ENCODE measurements at places on chromosomes 4 and X. TPM values are rescaled to one million over a fixed set of nuclear protein-coding genes. Genes with fewer than 3 reads are reported as not detected.

DNA sequence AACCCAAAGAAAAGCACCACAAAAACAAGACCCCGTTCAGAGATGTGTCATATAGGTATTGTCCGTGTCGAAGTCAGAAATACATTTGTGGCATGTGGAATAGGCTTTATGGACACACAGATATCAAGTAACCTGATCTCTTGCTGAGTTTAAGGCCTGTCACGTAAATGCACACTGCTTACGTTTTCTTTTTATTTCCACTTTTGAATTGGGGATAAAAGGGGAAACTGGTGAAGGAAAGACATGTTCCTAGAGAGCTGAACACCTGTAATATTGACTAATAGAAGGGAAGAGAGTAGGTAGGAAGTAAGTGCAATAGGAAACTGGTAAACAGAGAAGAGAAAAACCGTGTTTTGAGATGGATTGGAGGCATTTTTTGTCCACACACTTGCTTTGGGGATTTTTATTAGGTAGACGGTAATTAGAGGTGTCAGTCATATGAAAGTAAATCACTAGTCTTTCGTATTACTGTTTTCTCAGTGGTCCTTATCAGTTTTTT is 24.9 kb downstream of the TMEM131L start:
- DNase-seq, result no peak
- peak overlapping the region; percentile 74 for H3K27ac ChIP-seq
- H3K27me3 ChIP-seq, result no peaks in the 10 kb centered on the region
- H3K36me3 ChIP-seq, result peaks cover 22% of the 10 kb centered on the region

GRCh38 chrX:18394477-18394876 is 30.9 kb upstream of the CDKL5 start:
- H3K4me3 ChIP-seq, result no peak overlapping the region
- H3K36me3 ChIP-seq, result no peaks in the 10 kb centered on the region
- DNase-seq, result no peak

DNA sequence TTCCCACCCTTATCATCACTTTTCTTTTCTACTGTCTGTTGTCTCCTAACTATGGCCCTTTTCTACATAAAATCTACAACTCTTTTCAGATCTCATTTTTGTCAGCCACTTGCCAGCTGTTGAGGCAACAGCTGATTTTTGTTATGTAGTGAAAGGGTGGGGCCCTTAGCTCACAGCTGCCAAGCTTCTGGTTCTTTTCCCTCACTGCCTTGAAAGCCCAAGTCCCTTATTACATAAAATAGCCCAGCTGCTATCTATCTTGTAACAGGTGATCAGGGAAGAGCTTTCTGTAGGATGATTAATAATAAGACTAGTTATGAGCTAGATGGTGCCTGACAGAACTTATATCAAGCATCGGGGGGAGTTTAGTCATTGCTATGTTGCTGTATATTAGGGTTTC is 45.9 kb downstream of the ADGRL3 start:
- no peaks in the 10 kb centered on the region for H3K27me3 ChIP-seq
- DNase-seq, result no peak
- no peaks in the 10 kb centered on the region for H3K36me3 ChIP-seq

DNA sequence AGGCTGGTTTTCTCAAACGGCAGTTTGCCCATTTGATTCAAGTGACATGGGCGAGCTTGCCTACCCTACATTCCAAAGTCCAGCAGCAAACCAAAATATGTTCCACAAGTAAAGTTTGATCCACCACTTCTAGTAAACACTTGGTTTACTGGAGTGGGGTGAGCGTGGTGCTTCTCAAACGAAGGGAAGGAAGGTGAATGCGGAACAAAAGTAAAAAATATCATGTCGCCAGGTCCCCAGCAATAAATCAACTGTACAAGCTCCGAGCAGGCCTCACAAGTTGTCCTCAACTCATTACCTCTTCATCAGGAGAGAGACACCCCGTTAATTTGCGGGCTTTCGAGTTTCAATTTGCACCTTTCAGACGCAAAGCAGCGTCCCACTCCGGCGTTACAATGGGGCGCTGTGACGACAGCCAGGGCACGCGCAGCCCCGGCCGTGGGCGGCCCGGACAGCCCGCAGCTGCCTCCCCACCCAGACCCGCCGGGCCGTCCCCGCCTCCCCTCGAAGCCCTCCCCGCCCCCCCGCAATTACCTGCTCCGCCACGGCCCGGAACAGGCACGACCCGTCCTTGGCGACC is 1.0 kb downstream of the OTUD4 start:
- no peaks in the 10 kb centered on the region for H3K27me3 ChIP-seq
- H3K4me1 ChIP-seq, result peaks cover 31% of the 10 kb centered on the region
- peak; percentile 93 for DNase-seq

GRCh38 chrX:108299704-108300103 is 138.5 kb downstream of the COL4A6 start:
- H3K4me3 ChIP-seq, result no peak overlapping the region
- H3K4me1 ChIP-seq, result no peaks in the 10 kb centered on the region
- no peaks in the 10 kb centered on the region for H3K27me3 ChIP-seq

GRCh38 chrX:110394651-110395050 is 36.0 kb downstream of the RTL9 start:
- no peaks in the 10 kb centered on the region for H3K36me3 ChIP-seq
- H3K27ac ChIP-seq, result no peak overlapping the region
- no peak for DNase-seq
- H3K4me1 ChIP-seq, result no peaks in the 10 kb centered on the region
- peaks cover 2% of the 10 kb centered on the region for H3K27me3 ChIP-seq

DNA sequence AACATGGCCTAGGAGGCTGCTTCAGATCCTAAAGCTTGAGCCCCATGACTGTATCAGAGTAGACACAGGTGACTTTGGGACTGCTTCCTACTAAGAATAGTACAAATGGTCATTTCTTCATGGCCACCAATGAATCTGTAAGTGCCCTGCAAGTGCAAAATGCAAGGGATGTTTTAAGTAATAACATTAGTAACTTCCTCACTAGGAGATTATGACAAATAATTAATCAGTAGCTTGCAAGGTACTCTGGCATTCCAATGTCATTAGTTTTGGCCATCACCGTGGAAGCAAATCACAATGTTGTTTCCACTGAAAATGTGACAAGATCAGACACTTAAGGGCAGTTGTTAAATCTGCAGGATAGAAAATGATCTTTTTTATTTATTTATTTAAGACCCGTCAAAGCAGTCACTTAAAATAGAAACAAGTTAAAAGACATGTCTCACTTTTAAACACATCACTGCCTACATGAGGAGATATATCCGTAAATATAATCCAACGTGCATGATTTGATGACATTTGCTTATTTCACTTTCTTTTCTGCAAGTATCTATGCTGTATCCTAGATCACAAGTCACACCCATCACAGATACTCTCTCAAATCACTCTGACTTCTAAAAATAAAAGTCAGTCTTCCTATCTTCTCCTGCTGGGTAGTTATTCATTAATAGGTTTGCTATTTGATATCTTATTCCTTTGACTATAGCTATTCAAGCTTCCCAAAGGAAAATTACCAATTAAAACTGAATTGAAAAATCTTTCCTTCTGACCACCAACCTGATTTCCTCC is 400.6 kb downstream of the IL15 start:
- DNase-seq, result no peak
- H3K4me3 ChIP-seq, result no peak overlapping the region
- no peaks in the 10 kb centered on the region for H3K27me3 ChIP-seq
- H3K36me3 ChIP-seq, result peaks cover 5% of the 10 kb centered on the region
- H3K27ac ChIP-seq, result no peak overlapping the region

Gene SORCS2
- total RNA-seq, result 0.05 TPM

Gene NEIL3
- 15.5 TPM for total RNA-seq

Gene CTAG1A
- total RNA-seq, result not detected

Gene DMRTC1B
- not detected for total RNA-seq

Gene NUP62CL
- total RNA-seq, result 1.1 TPM

Gene METTL14
- total RNA-seq, result 51.9 TPM
